Activated B cell treated with CpG ODN at 0.5 μM for 24 hours (primary cell): ENCODE measurements at places on chromosomes 6 and 20. TPM values are rescaled to one million over a fixed set of nuclear protein-coding genes. Genes with fewer than 3 reads are reported as not detected.

PKIB gene
- total RNA-seq, result 0.81 and 1.2 TPM in 2 replicates

PSORS1C2 gene
- total RNA-seq, result not detected in 2 replicates

SNAP91 gene
- total RNA-seq, result not detected in 2 replicates

ZNF831 gene
- total RNA-seq, result 3.2 and 4.0 TPM in 2 replicates

MLN gene
- total RNA-seq, result not detected in 2 replicates

FOXA2 gene
- total RNA-seq, result not detected in 2 replicates

ULBP1 gene
- 1.9 and 2.2 TPM in 2 replicates for total RNA-seq

GRCh38 chr20:53980031-53980465 is 90.3 kb downstream of the BCAS1 start:
- no peak for DNase-seq

- DNase-seq, result no peak
Measured at GRCh38 chr6:49929340-49929739, 34.6 kb downstream of the DEFB114 start.

- no peak for DNase-seq
Measured at GRCh38 chr6:108690326-108691049, 129.8 kb downstream of the FOXO3 start.

GRCh38 chr6:105095139-105095538 is 84.7 kb downstream of the POPDC3 start:
- no peak for DNase-seq

DNA sequence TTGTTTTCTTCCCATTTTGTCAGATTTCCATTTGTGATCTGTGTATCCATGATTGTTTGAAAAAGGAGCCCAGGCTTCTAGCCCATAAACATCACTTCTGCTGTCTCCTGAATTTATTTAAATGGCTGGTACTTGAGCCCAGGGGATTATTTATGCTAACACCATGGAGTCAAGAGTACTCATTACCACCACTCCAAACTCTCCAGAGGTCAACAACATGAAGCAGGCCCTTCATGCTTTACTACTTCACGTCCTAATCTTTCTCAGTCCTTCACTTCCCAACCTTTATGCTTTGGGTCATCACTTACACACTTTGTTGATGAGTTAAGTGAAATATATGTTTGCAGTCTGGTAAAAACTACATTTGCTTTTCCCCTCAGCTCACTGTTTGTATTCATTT is 247.8 kb downstream of the BMP2 start:
- no peak for DNase-seq

DNA sequence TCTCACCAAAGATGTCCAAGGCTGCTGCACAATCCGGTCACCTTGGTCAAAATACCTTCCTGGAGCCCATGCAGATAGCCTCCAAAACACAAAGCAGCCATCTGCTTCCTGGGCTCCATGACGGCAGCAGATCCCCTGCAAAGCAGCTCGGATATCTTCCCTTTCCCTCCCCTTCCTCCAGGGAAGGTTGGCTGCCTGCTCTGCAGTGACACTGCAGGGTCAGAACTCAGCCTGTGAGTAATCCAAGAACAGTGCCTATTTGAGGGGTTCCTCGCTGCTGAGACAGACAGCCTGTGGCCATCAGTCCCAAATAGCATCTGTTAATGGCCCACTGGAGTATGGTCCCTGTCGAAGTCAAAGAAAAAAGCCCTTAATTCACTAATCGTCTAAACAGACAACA is 270.8 kb downstream of the PREX1 start:
- no peak for DNase-seq

- no peak for DNase-seq
Measured at GRCh38 chr6:154991207-154991606, 3.9 kb upstream of the TIAM2 start.

DNA sequence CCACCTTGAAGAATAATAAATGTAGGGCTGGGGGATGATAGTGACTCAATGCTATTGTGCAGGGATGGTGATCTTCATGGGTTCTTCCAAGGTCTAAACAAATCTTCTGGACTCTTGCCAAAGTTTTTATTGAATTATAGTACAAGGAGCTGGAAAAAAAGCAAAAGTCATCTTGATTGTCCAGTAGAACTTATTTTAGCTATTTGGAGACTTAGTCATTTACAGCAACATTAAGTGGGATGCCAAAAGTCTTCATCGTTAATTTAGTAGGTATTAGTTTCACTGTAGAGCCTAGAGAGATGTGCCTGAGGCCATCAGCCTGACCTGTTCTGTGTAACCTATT is 212.9 kb upstream of the TBX18 start:
- no peak for DNase-seq

- DNase-seq, result no peak
Measured at GRCh38 chr6:153028286-153028685, 25.8 kb upstream of the MTRF1L start.

DNA sequence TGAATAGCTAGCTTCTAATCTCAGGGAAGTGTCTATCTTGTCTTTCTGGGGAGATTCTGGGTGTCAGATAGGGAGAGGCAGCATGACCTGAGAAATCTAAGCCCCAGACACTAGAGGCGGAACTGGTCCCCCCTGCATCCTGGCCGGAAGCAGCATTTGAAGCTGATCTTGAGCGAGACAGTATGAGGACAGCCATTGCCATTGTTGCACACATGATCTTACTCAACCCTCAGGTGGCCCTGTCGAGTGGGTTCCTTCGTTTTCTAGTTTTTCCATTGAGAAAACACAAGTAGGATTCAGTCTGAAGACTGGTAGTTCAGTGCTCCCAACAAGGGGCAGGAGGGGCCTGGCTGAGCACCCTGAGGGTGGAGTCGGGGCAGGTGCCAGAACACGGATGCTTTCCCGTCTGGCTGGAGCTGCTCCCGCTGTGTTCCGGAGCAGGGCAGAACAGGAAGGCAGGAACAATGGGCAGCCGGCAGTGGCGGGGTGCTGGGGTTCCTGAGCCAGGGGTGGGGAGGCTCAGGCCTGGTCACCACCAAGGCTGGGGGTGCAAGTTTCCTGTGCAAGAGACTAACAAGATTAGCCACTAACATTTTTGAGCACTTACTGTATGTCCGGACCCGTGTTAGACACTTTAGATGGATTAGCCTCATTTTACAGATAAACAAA is 7.9 kb upstream of the SDCBP2 start:
- peak; percentile 12 for DNase-seq

DNA sequence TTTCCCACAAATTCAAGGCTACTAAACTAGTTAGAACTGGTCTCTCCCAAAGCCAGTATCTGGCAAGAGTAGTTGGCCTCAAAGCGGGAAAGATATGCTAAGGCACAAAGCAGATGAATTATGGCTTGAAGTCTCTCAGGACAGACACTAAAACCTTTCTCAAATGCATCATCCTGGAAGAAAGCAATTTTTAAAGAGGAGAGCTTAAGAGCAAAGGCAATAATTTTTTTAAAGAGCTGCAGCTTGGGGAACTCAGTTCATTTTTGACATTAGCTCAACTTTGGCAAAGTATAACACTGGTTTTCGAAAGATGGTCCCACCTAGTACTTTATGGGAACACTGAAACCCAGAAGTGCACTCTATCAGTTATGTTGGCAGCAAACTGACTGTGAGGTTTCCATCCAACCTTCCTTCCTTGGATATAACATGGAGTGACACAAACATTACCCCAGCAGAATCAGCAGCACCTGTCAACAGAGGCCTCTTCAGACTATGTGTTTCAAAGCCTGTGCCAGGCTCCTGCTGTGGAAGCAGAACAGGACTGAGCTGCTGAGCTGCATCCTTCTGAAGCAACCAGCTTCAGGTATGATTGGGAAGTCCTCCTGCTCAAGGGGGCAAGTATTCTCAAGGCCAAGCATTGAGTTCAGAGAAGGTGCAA is 852.3 kb upstream of the HS3ST5 start:
- DNase-seq, result no peak

GRCh38 chr6:148053209-148053608 is 289.4 kb upstream of the SASH1 start:
- no peak for DNase-seq

GRCh38 chr6:33173535-33174180 is 18.6 kb downstream of the COL11A2 start:
- DNase-seq, result no peak

- no peak for DNase-seq
Measured at GRCh38 chr6:56714982-56715456, 72.3 kb upstream of the DST start.

DNA sequence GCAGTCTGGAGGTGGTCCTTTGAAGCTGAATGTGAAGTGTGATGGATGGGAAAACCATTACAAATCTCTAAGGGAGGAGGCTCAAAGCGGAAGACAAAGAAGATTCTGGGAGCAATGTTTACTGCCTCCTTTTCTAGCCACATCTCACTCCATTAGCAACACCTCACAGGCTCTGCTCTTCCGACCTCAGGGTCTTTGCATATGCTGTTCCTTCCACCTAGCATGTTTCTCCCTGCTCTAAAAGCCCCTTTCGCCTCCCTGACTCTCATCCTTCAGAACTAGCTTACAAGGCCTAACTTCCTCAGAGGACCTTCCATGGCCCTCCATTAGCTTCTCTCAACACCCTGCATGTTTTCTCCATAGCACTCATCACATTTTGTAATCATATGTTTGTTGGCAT is 4.6 kb upstream of the TCP11 start:
- DNase-seq, result no peak

- DNase-seq, result no peak
Measured at GRCh38 chr6:26342106-26343004, 22.6 kb upstream of the BTN3A2 start.

GRCh38 chr20:59748619-59749191 is 144.4 kb downstream of the PHACTR3 start:
- no peak for DNase-seq

GRCh38 chr6:29710281-29710941 is 12.8 kb upstream of the HLA-F start:
- no peak for DNase-seq
